Activated CD8-positive, alpha-beta T cell treated with anti-CD3 and anti-CD28 coated beads, Interleukin-2, amount 10 ng/mL, durations not matched to agents 7 days and 5 days (primary cell): ENCODE measurements at places on chromosomes 6 and 20.

DNA sequence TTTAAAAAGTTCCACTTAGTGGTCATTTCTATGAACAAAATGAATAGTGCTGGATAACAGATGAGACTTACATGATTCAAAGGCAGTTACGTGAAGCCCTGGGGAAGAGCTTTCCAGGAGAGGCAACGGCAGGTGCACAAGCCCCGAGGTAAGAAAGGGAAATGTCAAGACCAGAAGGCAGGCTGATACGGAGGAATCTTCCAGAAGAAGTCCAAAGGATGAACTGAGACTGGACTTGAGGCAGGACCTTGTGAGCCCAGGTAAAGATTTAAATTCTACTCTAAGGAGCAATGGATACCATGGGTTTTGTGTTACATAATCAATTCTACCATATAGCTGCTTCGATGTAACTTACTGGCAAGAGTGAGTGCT lies 164.6 kb downstream of the BCAS1 start:
- no peak for DNase-seq

- DNase-seq = no peak
Observed at GRCh38 chr6:72657407-72658197, 35.7 kb downstream of the KCNQ5 start.

GRCh38 chr6:149473080-149474052 lies 11.4 kb downstream of the ZC3H12D start:
- no peak for DNase-seq

DNA sequence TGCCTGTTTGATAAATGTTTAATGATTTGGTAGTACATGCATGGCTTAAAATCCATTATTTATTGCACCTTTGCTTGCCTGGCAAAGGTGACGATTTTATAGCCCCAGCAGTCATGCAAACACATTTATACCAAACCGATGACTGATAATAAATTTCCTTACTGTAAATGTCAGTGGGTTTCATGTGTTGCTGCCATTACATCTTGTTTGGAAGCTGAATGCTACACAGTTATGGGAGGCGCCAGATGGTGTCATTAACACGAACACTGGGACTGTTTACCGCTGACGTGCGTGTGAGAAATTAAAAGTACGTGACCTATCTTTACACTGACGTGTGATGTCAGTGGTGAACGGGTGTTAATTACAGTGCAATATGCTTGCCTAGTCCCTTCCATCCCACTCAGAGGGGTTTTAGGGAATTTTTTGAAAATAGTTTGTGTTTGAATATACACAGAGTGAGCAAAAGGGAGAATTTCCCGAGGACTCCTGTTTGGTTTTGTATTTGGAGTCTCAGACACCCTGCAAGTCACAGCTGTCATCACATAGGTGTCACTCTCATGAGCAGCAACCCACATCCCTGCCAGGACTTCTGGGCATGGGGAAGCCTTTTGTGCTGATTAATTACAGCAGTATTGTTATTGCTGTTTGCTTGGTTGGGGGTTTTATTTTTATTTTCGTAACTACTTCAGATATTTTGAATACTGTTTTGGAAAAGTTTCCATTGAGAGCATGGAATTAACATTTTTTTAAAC lies 151.8 kb upstream of the INSM1 start:
- DNase-seq = no peak

DNA sequence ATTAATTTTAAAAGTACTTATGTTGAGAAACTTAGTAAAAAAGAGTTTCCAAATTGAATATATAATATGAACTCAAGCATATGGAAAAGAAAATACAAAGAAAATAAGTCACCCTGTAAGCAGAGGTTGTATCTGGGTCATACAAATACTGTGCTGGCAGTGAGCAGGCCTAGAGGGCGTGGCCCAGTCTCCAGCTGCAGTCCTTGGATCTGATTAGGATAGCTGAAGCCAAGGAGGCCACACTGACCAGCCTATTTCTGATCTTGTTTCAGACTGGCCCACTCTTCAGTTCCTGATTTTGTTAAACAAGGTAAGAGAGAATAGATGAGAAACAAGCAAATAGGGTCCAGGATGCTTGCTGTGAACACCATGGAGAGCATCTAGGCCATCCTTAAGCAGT lies 228.8 kb downstream of the EPM2A start:
- DNase-seq = no peak

DNA sequence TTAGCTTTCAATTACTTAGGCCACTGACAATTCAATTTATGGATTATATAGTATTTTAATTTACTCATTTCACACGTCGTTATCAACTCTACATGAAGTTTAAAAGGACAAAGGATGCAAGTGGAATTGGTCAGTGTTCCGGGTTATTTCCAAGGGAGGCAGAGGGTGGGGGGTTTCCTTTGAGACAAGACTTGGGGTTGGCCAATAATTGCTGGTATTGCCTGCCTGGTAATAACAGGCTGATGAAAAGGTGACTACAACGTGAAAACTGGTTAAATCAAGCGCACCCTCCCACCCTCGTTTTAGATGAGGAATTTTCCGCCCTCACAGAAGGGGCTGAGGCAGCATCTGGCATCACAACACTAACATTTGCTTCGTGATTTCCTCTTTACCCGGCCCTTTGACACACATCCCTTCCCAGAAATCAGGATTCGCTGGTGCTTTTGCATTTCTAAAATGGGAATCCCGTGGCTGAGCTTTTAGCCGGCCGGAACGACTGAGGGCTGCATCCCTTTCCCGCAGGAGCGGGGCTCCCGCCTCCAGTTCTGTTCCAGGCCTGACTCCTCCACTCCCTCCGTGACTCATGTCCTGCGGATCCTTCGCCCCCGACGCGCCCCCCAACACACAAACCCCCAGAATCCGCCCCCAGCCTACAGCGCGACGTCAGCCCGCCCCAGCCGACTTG lies 999 bp upstream of the PIM1 start:
- DNase-seq = peak; percentile 38

GRCh38 chr6:127301199-127301700 lies 34.6 kb downstream of the RNF146 start:
- no peak for DNase-seq

DNA sequence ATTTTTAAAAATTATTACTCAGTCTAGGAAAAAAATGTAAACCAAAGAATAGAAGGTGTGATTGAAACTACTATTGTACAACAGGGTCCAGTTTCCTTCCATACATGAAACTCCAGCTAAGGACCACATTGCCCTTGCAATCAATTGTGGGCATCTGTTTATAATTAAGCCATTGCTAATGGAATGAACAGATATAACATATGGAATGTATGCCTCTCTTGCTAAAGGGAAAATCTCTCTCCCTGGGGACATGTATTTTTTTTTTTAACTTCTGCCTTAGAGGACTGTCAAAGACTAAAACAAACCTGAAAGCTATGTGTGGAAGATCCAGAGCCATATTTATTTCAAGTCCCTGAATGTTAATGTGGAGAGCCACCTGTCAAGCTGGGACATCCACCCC lies 336.8 kb upstream of the MANEA start:
- DNase-seq = no peak

DNA sequence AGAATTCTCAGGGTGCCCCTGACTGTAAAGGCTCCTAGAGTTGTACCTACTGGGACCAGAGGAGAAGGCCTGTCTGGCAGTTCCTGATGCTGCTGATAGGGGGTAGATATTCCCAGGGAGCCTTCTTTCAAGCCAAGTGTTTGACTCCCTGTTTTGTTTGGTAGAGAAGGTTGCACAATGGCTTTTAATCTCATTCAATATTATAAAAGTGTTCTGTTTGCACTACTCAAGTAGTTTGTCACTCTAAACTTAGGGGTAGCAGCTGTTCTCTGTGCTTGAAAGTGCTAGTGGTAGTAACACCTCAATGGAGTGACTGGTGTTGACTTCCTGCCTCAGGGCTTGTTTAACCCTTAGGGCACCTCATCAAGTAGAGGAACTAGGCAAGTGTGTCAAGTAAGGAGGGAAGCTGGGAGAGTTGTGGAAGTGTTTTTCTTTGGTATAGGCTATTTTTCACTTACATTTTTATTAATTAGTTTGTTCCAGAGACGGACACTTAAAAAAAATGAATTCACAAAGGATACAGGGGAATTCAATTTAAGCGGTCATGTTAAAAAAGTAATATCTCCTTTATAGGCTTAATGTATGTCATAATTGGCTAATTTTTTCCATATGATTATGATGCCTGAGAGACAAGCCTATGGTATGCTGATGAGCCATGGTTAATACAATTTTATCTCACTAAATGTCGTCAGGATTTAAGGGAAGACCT lies 38.1 kb downstream of the BICRAL start:
- DNase-seq = peak; percentile 24

- no peak for DNase-seq
Observed at GRCh38 chr6:151482290-151482689, 11.5 kb upstream of the CCDC170 start.

GRCh38 chr6:130034378-130035146 lies 16.2 kb downstream of the L3MBTL3 start:
- no peak for DNase-seq

DNA sequence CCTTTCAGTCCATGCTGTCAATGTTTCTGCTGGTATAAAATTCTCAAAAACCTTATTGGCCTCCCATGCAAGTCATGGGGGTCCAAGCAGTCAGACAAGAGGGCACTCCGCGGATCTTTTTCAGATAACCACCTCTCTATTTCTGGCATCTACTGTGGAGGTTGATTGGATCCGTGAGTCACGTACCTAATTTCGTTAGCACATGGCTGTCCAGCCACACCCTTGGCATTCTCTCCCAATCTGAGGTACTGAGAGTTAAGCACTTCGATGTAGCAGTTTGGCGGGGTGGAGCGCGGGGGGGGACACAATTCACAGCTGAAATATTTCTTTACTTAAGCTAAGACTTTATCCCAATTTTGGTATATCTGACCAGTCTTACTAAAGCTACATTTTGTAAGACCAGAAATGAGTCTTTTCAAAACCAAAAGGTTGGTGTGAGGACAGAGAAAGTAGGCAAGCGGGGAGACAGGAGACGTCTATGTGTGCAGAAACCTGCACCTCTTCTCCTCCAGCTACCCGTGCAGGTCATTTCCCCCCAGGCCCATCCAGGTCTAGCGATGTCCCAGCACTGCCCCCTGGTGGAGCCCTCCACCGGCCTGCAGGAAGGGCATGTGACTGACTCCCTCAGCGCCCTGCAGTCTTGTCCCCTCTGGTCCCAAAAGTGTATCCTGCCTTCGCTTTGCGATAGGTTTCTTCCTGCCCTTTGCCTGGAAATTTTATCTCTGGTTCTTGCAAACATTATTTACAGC lies 113.1 kb downstream of the ADAT2 start:
- DNase-seq = peak; percentile 56

DNA sequence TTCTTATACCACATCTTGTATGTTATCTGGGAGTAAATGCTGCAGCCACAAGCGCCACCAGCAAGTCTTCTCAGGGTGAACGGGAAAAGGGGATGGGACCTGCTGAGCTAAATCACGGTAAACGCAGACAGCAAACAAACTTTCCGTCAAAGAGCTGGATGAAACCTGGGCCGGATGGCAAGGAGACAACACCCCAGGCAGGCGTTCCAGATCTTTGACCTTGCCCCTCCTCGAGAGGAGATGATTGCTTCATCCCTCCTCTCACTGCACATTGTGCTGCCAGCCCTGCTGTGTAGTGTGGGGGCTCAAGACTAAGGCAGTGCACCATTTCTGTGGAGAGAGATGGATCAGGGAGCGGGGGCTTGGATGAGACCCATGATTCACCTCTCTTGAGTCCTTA lies 9.8 kb downstream of the RAET1E start:
- DNase-seq = no peak

DNA sequence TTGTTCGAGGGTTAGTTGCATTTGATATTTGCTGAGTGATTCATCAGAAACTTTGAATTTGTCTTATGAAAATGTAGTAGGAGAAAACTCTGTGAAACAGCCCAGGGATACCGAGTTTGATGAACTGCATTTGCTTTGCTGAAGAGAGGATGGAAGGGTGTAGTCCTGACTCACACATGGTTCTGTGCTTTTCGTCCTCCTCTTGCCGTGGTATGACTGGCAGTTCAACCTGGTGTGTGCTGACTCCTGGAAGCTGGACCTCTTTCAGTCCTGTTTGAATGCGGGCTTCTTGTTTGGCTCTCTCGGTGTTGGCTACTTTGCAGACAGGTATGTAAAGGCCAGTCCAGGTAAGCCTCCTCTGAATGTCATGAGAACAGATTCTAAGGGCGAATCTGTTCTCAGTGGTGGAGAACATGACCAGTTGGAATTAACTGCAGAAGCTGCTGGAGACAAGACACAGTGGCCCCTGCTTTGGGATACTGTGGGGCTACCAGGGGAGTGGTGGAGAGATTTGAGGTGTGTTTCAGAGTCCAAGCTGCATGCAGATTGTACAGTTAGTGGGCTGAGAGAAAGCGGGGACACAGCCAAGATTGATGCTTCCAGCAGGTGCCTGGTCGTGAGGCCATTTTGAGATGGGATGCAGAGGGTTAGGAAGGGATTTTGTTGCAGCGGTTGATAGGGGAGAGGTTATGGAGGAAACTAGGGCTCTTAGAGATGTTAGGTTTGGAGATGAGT lies 8.4 kb downstream of the SLC22A1 start:
- DNase-seq = no peak

DNA sequence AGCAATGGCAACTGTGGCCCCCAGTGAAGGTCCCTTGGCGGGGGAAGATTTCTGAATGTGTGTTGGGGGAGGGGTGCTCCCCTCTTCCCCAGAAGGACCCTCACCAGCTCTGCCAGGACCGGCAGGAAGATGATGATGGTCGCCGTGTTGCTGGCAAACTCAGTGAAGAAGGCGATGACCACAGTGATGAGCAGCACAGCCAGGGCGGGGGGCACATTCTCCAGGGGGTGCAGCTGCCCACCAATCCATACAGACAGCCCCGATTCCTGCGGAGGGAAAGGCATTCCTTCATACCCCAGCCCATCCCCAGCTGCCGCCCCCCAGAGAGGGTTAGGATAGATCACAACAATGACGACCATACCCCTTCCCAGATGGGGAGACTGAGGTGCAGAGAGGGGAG lies 15.7 kb upstream of the OCSTAMP start:
- DNase-seq = no peak

- DNase-seq = no peak
Observed at GRCh38 chr20:54174457-54175175, 830 bp upstream of the CYP24A1 start.

GRCh38 chr20:62726276-62726675 lies 17.6 kb downstream of the NTSR1 start:
- DNase-seq = no peak

GRCh38 chr6:108951351-108951953 lies 103.2 kb downstream of the ARMC2 start:
- no peak for DNase-seq

- DNase-seq = no peak
Observed at GRCh38 chr6:56868687-56869086, 86.2 kb upstream of the BEND6 start.

DNA sequence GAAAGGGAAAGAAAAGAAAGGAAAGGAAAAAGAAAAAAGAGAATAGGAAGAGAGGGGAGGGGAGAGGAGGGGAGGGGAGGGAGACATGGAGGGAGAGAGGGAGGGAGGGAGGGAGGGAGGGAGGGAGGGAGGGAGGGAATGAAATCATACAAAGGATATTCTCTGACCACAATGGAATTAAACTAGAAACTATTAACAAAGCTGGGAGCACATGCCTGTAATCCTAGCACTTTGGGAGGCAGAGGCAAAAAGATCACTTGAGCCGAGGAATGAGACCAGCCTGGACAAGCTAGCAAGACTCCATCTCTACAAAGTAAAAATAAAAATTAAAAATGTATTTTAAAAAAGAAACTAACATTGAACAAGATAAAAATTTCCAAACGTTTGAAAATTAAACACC lies 62.8 kb downstream of the ILRUN start:
- DNase-seq = no peak
